ENCODE measurements at places on chromosomes 1 and 21.

GRCh38 chr21:45380566-45380965, 24.4 kb upstream of the COL18A1 start:
- no peak for DNase-seq

DNA sequence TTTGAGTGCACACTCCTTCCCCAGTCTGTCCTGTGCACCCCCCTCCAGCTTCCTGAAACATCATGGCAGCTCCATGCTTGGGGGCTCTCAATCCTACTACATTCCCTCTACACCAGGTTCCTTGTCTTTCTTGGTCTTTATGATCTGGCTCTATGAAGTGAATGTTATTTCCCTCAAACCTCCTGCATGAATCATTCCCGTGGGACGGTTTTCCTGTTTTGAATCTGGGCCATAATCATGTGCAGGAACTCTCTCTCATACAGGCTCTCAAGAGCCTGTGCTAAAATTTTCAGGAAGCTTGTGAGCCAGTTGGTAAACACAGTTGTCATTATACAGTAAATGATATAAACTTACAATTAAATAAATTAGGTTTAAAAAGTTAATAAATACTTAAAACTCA, 89.8 kb upstream of the KCNE2 start:
- DNase-seq: no peak

GRCh38 chr1:48943393-48943792, 166.7 kb upstream of the BEND5 start:
- no peak for DNase-seq

DNA sequence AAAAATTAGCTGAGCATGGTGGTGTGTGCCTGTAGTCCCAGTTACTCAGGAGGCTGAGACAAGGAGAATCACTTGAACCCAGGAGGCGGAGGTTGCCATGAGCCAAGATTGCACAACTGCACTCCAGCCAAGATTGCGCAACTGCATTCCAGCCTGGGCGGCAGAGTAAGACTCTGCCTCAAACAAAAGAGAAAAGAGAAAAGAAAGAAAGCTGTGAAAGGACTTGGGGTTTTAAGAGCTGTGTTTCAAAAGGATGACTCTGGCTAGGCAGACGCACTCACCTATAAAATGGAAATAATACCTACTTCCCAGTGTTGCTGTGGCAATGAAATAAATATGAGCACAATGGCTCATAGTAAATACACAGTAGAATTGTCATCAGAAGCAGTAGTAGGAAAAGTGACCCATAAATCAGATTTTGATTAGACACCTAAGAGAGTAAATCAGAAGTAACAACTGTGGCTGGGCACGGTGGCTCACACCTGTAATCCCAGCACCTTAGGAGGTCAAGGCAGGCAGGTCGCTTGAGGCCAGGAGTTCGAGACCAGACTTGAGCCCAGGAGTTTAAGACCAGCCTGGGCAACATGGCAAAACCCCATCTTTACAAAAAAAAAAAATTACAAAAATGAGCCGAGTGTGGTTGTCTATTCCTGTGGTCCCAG, 45.9 kb upstream of the PUM1 start:
- DNase-seq: no peak

- DNase-seq: no peak
Measured at GRCh38 chr1:64051796-64052195, 151.6 kb upstream of the UBE2U start.

DNA sequence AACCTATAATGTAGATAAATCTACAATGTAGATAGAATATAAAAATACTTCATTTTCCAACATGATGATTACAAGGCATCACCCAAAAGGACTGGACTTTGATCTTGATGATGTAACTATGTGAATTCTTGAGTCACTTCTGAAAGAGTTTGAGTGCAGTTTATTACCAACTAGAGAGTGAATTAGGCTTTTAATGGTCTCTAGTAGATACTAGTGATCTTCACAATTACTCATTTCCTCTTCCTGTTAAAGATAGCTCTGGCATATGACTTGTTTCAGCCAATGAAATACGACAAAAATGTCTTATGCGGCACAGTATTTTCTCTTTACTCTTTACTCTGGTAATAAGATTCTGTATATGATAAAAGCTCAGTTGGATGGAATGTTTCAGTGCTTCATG, 1588.1 kb upstream of the B3GALT2 start:
- DNase-seq: no peak

DNA sequence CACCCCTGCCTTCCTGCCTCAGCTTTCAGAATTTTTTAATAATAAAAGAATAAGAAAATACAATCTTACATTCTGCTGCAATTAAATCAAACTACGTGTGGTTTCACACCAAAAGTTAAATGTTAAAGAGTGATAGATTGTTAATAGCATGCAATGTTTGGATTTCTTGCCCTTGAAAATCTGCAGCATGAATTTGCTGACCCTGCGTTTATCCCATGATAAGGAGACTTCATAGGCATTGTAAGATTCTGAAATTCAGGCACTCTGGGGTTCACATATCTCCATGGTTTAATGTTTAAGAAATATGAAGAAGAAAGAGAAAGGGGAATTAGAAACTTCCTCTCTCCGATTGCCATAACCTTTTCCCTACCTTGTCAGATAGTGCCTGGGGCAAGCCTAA, 1616.2 kb upstream of the B3GALT2 start:
- DNase-seq: no peak

GRCh38 chr1:24931146-24931467, 1.0 kb upstream of the RUNX3 start:
- no peak for DNase-seq

GRCh38 chr1:5296557-5297179, 642.3 kb downstream of the AJAP1 start:
- no peak for DNase-seq

DNA sequence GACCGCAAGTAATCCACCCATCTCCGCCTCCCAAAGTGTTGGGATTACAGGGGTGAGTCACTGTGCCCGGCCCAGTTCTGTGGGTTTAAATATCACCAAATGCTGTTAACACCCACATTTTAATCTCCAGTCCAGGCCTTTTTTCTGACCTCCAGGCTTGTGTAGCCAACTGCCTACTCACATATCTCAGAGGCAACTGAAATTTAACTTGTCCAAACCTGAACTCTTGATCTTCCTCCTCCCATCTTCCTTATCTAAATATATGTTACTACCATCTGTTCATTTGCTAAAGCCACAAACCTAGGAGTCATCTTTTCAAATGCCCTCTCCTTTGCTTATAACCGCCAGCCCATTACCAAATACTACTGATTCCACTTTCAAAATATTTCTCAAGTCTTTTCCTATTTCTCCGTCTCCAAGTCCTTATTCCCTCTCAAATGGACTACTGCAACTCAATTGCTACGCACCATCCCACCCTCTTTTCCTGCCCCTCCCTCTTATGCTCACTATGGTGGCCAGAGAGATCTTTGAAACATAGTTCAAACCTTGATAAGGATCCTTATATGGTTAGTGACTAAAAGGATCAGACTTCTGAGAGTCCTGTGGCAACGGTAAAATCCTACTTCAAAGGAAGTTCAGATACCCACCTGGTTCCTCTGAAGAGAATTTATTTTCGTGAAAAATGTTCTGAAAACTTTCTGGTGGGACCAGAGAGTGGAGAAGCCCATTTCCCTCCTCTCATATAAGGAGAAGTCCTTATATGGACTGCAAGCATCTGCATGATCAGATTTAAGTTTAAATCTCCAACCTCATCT, 78.5 kb upstream of the CDC42BPA start:
- no peak for DNase-seq
